ENCODE measurements at places on chromosomes 13 and 19. TPM values are rescaled to one million over a fixed set of nuclear protein-coding genes. Genes with fewer than 3 reads are reported as not detected.

The KLK15 gene
- not detected for total RNA-seq

The KLHL1 gene
- not detected for total RNA-seq

The VSTM1 gene
- not detected for total RNA-seq

The ACTMAP gene
- 4.2 TPM for total RNA-seq

The ZNF44 gene
- 13.9 TPM for total RNA-seq

The GAPDHS gene
- not detected for total RNA-seq
